Nephron progenitor cell (in vitro differentiated cells): ENCODE measurements at places on chromosomes 11 and 22.
A peak's percentile ranks its signal among the peaks of the same experiment; 100 is the strongest.

GRCh38 chr22:40911772-40912171, 39.4 kb upstream of the RBX1 start:
- H3K27ac ChIP-seq: peak overlapping the region; percentile 27
- DNase-seq: no peak
- H3K4me1 ChIP-seq: no peaks in the 10 kb centered on the region

GRCh38 chr22:42891696-42892095, 34.6 kb upstream of the ARFGAP3 start:
- peaks cover 19% of the 10 kb centered on the region for H3K4me1 ChIP-seq
- H3K27ac ChIP-seq: no peak overlapping the region
- no peak for DNase-seq
- H3K4me3 ChIP-seq: no peak overlapping the region

- no peak for DNase-seq
- H3K27me3 ChIP-seq: no peaks in the 10 kb centered on the region
- no peaks in the 10 kb centered on the region for H3K36me3 ChIP-seq
- H3K27ac ChIP-seq: no peak overlapping the region
- no peak overlapping the region for H3K4me3 ChIP-seq
Observed at GRCh38 chr11:35007277-35007676, 90.9 kb downstream of the PDHX start.

DNA sequence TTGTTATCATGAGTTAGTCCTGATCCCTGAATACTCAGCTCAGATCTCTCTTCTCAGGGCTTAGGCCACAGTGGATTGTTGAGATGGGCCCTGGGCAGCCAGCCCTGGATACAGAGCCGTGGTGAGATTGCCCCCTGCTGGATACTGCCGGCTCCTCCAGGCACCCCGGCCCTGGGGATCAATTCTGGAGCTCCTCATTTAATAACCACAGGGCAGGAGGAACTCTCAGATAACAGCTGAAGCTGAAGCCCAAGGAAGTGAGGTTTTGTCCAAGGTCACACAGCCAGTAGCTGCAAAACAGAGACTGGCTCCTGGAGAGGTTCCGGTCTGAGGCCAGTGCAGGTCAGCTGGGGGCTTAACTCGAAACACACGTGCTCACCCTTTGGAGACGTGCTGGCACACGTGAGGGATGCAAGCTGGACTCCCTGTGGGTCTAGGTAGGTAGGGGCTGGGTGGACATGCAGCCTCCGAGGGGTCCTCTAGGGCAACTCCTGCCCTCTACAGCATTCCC, 16.0 kb downstream of the USH1C start:
- H3K27me3 ChIP-seq: peaks cover 18% of the 10 kb centered on the region
- DNase-seq: peak; percentile 78
- peaks cover 64% of the 10 kb centered on the region for H3K4me1 ChIP-seq
- no peak overlapping the region for H3K4me3 ChIP-seq
- H3K27ac ChIP-seq: no peak overlapping the region

GRCh38 chr11:125271483-125272091, 107.0 kb downstream of the PKNOX2 start:
- peaks cover 62% of the 10 kb centered on the region for H3K4me1 ChIP-seq
- no peak for DNase-seq
- H3K27ac ChIP-seq: peak overlapping the region; percentile 73
- H3K4me3 ChIP-seq: no peak overlapping the region

DNA sequence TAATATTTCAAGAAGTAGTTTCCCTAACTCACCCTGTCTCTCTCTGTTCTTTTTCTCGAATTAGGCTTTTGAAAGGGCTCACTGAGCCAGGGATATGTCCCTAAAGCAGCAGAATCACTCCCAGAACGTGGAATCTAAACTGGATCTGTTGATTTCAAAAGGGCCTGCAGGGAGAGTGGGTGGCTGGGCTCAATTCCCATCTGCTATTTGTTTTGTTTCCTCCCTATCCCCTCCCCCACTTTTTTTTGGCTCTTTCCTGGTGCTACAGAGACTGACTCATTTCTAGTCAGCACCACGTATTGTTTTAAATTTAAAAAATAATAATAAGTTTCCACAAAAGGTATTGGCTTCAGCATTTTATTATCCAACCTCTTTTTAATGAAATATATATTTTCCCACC, 961.5 kb downstream of the FAM181B start:
- H3K27me3 ChIP-seq: no peaks in the 10 kb centered on the region
- no peaks in the 10 kb centered on the region for H3K36me3 ChIP-seq
- H3K27ac ChIP-seq: no peak overlapping the region
- DNase-seq: no peak

DNA sequence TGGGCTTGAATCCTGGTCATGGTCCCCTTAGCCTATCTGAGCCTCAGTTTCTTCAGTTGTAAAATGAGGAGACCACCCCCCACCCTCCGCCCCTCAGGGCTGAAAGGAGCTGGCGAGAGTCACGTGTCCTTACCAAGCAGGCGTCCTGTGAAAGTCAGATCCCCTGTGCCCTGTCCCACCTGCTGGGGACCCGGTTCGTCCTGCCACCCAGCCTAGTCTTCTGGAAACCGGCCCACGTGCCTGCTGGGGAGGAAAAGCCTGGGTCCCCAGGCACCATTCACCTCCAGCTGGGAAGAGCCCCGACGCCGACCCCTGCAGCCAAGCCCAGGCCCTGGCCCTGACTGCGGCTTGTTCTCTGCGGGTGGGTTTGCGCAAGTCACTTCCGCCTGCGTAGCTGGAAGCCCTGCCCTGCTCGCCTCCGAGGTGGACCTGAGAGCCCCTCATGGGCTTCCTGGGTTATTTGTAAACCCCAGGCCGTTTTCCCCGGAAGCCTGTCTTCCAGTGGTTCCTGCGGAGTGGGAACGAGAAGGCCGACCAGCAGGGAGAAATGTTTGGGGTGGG, 679 bp upstream of the SSH3 start:
- H3K27me3 ChIP-seq: peaks cover 10% of the 10 kb centered on the region
- peaks cover 21% of the 10 kb centered on the region for H3K4me1 ChIP-seq
- H3K27ac ChIP-seq: no peak overlapping the region
- peak; percentile 48 for DNase-seq
- H3K4me3 ChIP-seq: peak overlapping the region; percentile 75

DNA sequence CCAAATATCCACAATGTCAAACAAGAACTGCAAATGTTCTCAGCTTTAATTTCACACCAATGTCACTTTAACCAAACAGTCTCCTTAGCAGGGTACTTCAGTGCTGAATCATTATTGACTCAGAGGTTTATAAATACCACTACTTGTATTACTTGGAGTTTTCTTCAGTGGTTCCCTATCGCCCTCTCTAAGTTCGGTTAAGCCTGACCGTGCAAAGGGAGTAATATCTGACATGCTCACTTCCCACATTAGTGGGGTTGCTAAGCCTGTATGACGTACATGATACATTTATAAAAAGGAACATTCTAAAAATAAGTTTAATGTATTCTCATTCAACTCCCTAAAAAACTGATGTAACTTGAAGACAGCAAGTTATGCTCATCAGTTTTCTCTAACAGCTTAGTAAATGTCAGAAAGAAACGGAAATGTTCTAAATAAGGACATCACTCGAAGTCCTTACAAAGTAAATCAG, 93.1 kb upstream of the ZC3H12C start:
- no peak overlapping the region for H3K4me3 ChIP-seq
- no peak overlapping the region for H3K27ac ChIP-seq
- no peaks in the 10 kb centered on the region for H3K27me3 ChIP-seq
- H3K4me1 ChIP-seq: peaks cover 8% of the 10 kb centered on the region

DNA sequence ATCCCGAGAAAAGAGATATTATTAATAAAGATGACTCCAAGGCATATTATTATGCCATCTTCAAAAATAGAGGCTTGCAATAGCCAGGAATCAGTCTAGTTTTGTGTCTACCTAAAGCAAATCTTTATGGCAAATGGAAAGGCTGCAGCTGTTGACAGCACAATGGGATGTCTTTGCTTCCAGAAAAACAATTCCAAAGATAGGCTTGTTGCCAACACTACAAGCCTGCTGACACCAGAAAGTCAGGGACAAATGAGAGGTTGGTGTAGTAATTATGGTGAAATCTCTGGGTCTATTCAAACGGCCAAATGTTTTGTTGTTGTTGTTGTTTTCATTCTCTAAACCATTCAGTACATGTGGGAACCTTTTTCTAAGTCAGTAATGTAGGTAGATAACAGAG, 101.8 kb downstream of the LUZP2 start:
- no peaks in the 10 kb centered on the region for H3K4me1 ChIP-seq
- H3K4me3 ChIP-seq: no peak overlapping the region
- H3K36me3 ChIP-seq: no peaks in the 10 kb centered on the region
- no peak overlapping the region for H3K27ac ChIP-seq

GRCh38 chr22:39815932-39816331, 77.6 kb downstream of the ENTHD1 start:
- DNase-seq: no peak
- H3K27ac ChIP-seq: no peak overlapping the region
- H3K27me3 ChIP-seq: peaks cover 5% of the 10 kb centered on the region
- no peaks in the 10 kb centered on the region for H3K4me1 ChIP-seq
- H3K36me3 ChIP-seq: no peaks in the 10 kb centered on the region

GRCh38 chr11:16891964-16892363, 122.2 kb downstream of the PLEKHA7 start:
- peaks cover 17% of the 10 kb centered on the region for H3K4me1 ChIP-seq
- peaks cover 47% of the 10 kb centered on the region for H3K27me3 ChIP-seq

DNA sequence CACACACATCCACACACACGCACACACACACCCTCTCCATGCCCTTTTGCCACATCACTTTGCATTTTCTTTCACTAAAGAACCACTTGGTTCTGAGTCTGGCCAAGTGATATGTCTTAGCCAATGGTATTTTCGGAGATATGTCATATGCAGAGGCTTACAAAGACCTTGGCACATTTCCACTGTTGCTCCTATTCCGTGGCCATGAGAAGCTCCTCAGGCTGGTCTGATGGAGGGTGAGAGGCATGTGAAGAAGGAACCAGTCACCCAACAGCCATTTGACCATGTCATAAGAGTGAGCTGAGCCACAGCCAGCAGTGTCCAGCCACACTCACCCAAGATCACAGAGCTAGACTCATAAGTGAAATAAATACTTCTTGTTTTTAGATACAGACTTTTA, 212.6 kb upstream of the NAV2 start:
- H3K27me3 ChIP-seq: peaks cover 43% of the 10 kb centered on the region
- DNase-seq: no peak
- peaks cover 11% of the 10 kb centered on the region for H3K4me1 ChIP-seq
- no peak overlapping the region for H3K4me3 ChIP-seq
- H3K36me3 ChIP-seq: peaks cover 3% of the 10 kb centered on the region

DNA sequence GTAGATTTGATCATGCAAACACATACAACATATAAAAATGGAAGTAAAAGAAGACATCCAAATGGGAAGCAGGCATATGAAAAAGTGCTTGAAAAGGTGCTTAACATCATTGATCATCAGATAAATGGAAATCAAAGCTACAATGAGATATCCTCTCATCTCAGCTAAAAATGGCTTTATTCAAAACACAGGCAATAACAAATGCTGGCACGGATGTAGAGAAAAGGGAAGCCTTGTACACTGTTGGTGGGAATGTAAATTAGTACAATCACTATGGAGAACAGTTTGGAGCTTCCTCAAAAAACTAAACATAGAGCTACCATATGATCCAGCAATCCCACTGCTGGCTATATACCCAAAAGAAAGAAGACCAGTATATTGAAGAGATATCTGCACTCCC, 549 bp upstream of the TCN1 start:
- no peak for DNase-seq
- H3K36me3 ChIP-seq: no peaks in the 10 kb centered on the region
- H3K4me3 ChIP-seq: no peak overlapping the region
- no peak overlapping the region for H3K27ac ChIP-seq
- peaks cover 5% of the 10 kb centered on the region for H3K27me3 ChIP-seq
- no peaks in the 10 kb centered on the region for H3K4me1 ChIP-seq

- no peak overlapping the region for H3K27ac ChIP-seq
- no peak overlapping the region for H3K4me3 ChIP-seq
- H3K27me3 ChIP-seq: no peaks in the 10 kb centered on the region
- H3K36me3 ChIP-seq: no peaks in the 10 kb centered on the region
Observed at GRCh38 chr11:31689559-31689958, 121.6 kb downstream of the PAX6 start.

- no peak overlapping the region for H3K4me3 ChIP-seq
- H3K27ac ChIP-seq: no peak overlapping the region
- DNase-seq: no peak
- H3K27me3 ChIP-seq: peaks cover 3% of the 10 kb centered on the region
- no peaks in the 10 kb centered on the region for H3K36me3 ChIP-seq
- H3K4me1 ChIP-seq: peaks cover 20% of the 10 kb centered on the region
Observed at GRCh38 chr11:95720195-95720594, 69.4 kb downstream of the FAM76B start.

DNA sequence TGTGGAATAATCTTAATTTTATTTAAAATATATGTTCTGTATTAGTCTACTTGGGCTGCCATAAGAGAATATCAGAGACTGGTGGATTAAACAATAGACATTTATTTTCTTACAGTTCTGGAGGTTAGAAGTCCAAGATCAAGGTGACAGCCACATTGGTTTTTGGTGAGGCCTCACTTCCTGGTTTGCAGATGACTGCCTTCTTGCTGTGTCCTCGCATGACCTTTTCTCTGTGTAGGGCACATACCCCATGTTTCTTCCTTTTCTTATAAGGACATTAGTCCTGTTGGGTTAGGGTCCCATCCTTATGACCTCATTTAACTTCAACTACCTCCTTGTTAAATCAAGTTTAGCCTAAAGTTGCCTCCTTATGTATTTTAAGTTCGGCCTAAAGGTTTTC, 202.7 kb upstream of the MPPED2 start:
- no peaks in the 10 kb centered on the region for H3K36me3 ChIP-seq
- no peak overlapping the region for H3K4me3 ChIP-seq

DNA sequence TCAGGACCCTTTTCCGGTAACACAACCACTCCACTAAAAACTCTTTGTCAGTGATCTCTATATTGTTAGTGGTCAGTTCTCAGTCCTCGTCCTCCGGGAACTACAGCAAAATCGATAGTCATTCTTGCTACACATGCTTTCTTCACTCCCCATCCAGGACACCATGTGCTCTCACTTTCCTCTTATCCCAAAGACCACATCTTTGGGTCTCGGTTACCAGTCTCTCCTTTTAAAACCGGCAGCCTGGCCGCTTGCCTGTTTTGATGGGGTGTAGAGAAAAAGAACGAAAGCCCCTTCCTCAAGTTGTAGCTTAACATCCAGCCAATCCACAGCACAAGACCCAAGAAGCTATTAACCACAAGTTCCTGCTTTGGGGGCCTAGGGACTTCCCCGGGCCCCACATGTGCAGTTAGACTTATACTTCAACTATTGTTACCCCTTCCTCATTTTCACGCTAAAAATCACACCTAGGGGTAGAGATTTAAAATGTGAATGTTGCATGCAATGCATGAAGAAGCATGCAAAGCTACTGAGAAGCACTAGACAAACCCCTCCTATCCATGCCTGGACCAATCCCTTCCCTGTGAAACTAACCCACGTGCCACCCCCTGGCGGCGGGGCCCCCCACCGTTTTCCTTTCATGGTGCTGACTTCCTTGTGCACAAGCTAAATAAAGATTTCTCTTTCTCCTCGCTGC, 1.5 kb upstream of the TOLLIP start:
- H3K36me3 ChIP-seq: peaks cover 14% of the 10 kb centered on the region
- peaks cover 25% of the 10 kb centered on the region for H3K4me1 ChIP-seq
- H3K27me3 ChIP-seq: peaks cover 26% of the 10 kb centered on the region

GRCh38 chr11:63534895-63535461, 1.6 kb upstream of the PLAAT4 start:
- no peaks in the 10 kb centered on the region for H3K36me3 ChIP-seq
- H3K4me3 ChIP-seq: no peak overlapping the region
- H3K27me3 ChIP-seq: peaks cover 18% of the 10 kb centered on the region
- no peak for DNase-seq
- peaks cover 10% of the 10 kb centered on the region for H3K4me1 ChIP-seq

- H3K4me3 ChIP-seq: no peak overlapping the region
- peaks cover 32% of the 10 kb centered on the region for H3K4me1 ChIP-seq
- H3K27ac ChIP-seq: no peak overlapping the region
- DNase-seq: no peak
Observed at GRCh38 chr22:33780531-33781136, 139.6 kb downstream of the LARGE1 start.

- peaks cover 14% of the 10 kb centered on the region for H3K36me3 ChIP-seq
- H3K4me3 ChIP-seq: peak within 1 kb of the TSS; percentile 88
- DNase-seq: peak; percentile 92
- H3K4me1 ChIP-seq: peaks cover 14% of the 10 kb centered on the region
Observed at GRCh38 chr11:64284962-64285884, at the start of gene GPR137. Gene GPR137, plus strand, starts transcription at chr11:64285848. Its CDS starts 677 bp downstream, at chr11:64286525.
